ENCODE measurements at places on chromosomes 5 and 9.

DNA sequence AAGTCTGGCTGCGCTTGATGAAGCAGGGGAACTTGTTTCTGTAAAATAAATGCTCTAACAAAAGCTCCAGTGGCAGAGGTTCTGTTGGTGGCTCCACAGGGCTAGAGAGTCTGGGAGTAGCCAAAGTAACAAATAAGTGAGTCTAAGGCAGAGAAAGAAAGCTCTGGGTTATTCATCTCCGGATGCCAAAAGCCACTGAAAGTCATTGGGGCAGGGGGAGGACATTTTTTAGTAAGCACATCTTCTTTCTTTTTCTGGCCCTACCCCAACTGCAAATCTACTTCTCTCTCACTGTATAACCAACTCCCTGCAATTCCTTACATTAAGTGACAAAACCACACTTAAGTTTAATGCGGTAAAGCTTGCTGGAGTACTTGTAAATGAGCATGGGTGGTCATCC is 141.6 kb downstream of the INSYN2B start:
- DNase-seq: no peak

DNA sequence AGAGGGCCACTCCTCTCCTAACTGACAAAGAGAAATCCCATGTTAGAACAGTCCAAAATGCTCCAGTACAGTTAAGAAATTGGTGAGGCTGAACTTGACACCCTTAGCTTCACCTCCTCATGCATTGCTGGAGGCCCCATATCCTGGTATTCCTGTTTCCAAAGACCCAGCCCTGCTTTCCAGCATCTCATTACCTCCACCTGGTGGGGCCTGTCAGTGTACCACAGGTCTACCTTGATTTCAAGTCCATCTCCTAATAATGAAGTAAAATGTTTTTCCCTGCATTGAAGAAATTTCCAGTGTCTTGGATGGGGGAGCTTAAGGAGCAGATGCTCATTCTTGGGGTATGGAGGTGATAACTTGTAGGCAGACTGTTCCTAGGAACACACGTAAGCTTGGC is 70.6 kb upstream of the S1PR3 start:
- no peak for DNase-seq

GRCh38 chr5:145243016-145243415 is 592.1 kb downstream of the PRELID2 start:
- no peak for DNase-seq

- no peak for DNase-seq
These were observed 248.5 kb downstream of the SMARCA2 start for GRCh38 chr9:2263665-2264064.

DNA sequence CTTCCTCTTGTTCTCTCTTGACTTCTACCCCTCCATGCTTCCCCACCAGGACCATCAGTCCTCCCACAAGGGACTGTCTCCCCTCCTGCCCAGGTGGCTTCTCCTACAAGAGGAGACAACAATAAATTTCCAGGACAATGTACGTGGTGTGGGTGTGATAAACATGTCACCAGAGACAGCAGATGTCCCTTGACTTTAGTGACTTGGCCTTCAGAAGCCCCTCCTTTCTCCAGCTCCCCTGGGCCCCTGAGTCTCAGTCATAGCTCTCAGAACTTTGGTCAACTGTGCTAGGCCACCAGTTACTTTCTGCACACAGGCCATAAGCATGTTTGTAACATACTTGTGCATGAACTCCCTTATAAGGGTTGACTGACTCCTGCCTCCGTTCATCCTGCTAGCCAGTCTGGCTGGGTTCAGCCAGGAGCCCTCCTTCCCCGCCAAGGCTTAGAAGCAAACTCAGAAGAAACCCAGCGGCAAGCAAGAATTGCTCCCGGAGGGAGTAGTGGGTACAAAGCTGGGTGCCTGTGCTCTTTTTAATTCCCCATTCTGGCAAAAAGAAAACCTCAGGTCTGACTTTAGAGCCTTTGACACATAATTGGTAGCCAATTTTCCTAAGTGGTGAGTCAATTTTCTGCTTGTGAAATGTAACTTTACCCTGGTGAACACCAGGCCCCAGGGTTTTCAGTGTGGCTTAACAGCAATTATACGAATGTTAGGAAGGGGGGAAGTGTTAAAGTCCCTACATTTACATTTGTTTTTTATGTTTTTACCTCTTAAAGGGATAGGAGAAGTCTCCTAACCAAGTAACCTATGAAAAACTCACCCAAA is 49.2 kb downstream of the EBF1 start:
- no peak for DNase-seq

GRCh38 chr9:72949918-72950325 is 2.9 kb downstream of the ALDH1A1 start:
- no peak for DNase-seq

DNA sequence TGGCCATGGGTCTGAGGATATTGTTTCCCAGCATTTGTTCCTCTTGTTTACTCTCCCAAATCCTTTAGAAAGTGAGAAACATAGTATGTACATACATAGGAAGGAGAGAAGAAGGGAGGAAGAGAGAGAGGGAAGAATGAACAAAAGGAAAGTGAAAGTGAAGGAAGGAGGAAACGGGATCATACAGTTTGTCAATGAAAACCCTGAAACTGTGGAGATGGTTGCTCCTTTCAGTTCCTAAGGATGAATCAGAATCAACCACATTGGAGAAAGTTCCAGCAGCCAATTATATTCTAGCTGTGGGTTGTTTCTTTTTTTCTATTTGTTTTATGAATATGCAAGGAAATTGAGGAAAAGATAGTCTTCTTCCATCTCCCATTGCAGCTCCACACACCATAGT is 396.5 kb downstream of the MLLT3 start:
- DNase-seq: no peak

GRCh38 chr9:111896942-111897600 is 457 bp downstream of the UGCG start:
- no peak for DNase-seq

DNA sequence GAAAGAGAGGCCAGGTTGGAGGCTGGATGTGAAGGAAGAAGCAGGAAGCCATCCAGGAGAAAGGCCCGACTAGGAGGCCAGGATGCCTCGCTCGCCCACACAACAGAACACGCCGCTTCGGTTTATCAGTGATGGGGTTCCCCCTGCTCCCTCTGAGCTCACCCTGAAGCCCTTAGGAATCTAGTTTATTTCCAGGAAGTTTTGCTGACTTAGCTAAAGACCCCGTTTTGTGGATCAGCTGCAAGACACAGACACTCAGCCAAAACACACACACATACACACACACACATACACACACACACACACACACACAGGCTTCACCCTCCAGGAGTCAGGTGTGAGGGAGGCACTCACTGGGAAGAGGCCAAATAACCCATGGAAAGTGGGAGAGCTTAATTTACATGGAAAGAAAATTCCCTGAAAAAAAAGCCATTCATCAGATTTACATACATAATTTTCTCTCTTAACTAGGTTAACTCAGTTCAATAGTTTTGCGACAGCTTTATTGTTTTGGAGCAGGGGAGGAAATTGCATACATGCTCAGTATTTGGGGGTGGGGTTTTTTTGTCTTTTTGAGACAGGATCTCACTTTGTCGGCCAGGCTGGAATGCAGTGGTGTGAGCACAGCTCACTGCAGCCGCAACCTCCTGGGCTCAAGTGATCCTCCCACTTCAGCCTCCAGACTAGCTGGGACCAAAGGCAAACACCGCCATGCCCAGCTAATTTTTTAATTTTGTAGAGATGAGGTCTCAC is 92.7 kb upstream of the HAND1 start:
- no peak for DNase-seq

- no peak for DNase-seq
These were observed 48.4 kb downstream of the GALNT10 start for GRCh38 chr5:154238776-154239481.

DNA sequence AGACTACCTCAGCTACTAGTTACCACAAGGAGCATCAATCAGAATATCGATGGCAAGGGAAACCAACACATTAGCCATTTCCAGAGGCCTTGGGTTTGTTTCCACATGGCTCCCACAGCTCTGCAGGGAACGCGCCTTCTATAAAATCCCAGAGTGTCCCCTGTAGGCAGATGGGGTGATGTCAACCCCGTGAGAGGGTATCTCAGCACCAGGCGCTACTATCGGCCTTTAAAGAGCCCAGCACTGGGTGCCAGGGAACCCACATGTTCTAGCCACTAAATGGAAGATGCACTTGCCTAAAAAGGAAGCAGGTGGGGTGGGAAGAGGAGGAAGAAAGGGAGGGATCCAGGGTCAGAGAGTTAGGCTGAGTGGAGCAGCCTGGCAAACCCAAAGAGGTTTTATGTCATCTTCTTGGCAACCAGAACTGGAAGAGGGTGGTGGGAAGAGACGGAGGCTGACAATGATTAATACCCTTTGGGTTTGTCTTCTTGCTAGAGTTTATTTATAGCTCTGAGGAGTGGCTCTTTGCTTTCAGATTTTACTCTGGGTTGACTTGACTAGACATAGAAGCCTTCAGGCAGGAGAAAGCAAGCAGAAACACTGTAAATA is 19.9 kb downstream of the MACROH2A1 start:
- DNase-seq: no peak

GRCh38 chr5:117082977-117083376 is 508.4 kb upstream of the SEMA6A start:
- no peak for DNase-seq

GRCh38 chr9:127873223-127873691 is 4.2 kb downstream of the AK1 start:
- DNase-seq: no peak

DNA sequence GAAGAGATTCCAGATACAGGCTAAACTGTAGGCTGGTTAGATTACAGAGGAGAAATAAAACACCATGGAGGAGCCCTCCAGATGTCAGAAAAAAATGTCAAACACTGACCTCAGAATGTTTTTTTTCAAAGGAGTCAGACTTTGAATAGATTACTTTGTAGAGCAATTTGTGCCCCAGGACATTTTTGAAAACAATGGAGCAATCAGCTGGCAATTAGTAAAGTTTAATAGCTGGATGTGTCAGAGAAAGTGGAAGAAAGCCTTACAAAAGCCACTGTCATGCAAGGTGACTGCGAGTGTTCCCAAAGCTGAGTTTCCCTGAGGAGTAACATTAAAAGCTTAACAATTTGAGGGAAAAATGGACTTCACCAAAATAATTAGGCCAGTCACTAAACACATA is 417.8 kb upstream of the CTNND2 start:
- DNase-seq: no peak

DNA sequence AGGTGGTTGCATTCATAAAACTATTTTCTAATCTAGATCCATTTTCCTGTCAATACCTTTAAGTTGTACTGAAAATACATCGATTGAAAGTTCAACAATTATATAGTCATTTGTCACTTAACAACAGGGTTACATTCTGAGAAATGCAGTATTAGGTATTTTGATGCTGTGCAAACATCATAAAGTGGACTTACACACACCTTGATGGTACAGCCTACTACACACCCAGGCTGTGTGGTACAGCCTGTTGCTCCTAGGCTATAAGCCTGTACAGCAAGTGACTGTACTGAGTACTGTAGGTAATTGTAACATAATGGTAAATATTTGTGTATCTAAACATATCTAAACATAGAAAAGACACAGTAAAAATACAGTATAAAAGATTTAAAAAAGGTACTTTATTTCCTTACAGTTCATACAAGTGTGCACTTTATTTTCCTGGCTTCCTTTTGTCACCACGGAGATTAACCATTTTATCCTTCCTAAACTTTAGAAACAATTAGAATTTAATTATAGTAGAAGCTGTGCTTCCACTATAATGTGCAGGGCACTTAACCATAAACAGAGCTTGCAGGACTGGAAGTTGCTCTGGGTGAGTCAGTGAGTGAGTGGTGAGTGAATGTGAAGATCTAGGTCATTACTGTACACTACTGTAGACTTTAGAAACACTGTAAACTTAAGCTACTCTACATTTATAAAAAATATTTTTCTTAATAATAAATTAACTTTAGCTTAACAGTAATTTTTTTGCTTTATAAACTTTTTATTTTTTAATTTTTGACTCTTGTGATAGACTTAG is 42.9 kb upstream of the MEF2C start:
- no peak for DNase-seq

DNA sequence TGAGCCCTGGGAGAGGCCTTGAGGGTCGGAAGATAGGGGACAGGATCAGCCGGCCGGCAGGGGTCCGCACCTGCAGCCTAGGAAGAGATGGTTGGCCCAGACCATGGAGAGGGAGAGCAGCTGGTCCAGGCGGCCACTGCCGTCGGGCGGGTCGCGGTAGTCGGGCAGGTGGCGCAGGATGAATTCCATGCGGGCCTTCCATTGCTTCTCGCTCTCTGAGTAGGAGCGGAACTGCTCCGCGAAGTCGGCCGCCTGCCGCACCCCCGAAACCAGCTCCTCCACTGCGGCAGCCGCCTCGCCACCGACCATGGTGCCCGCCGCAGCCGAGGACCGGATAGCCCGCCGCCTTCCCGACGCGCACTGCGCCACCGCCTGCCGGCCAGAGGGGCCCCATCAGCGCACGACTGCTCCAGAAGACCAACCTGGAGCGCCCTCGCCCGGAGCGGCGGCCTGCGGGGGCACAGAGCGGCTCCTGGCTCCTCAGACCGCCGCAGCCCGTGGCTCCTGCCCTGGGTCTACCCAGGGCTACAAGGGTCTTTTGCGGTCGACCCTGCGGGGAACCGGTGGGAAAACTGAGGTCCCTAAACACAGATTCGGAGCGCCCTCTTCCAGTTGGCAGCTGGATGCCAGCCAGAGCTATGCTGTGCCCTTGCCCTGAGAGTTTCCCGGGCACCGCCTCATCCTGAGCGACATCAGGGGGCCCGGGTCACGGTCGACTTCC is at the start of gene CDKN2AIPNL:
TSS of gene CDKN2AIPNL (minus strand) at position 336 of the 721 bp plus-strand sequence. CDS start at position 309, 27 bp downstream.
- DNase-seq: peak; percentile 85

DNA sequence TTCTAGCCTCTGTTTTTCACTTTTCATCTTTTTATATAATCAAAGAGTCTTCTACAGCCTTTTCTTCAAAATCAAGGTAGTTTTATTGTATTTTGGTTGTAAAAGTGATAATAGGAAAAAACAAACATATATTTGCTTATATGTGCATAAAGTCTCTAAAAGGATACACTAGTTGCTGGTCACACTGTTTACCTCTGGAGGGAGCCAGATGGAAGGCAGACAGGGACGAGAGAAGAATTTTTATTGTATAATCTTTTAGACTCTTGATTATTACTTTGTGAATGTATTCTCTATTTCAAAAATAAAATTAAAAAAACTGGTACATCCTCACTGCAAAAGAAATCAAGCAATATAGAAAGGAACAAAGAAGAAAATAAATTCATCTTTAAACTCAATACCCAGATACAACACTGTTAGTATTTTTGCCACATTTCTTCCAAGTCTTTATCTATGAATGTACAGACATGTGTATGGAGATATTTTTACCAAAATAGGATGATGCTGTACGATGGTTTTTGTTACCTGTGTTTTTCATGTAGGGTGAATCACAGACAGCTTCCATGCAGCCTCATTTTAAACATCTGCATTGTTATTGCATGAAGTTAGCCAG is 6.1 kb upstream of the RNF183 start:
- DNase-seq: no peak
